ENCODE measurements at places on chromosomes 6 and 20.
A peak's percentile ranks its signal among the peaks of the same experiment; 100 is the strongest.

DNA sequence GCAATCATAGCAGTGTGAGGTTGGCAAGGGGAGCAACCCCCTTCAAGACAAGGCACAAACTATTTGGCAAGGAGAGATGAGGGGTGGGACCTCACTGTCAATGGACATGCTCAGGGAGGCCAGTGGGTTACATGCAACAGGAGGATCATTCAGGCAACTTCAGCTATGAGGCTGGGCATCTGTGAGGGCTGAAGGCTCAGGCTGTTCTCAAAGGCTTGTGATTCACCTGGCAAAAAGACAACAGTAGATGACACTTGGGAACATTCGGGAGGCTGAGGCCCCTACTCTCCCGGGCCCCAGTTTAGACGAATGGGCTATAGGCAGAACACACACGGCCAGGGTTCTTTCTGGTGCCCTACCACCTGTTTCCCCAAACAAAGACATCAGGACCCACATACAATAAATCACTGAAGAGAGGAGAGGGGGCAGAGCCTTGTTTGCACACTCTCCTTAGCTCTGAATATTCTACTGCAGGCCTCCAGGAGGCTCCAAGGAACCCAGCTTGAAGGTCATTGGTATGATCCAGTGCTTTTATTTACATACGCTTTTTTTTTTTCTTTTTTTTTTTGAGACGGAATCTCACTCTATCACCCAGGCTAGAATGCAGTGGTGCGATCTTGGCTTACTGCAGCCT lies 7.9 kb downstream of the TUBB start:
- DNase-seq = no peak

- DNase-seq = no peak
Observed at GRCh38 chr6:107813555-107814194, 10.4 kb downstream of the SCML4 start.

GRCh38 chr6:33298773-33299236 lies at the start of gene RGL2:
Gene RGL2, minus strand, starts transcription at chr6:33298942. Its CDS starts 332 bp downstream, at chr6:33298610.
- DNase-seq = peak; percentile 39

DNA sequence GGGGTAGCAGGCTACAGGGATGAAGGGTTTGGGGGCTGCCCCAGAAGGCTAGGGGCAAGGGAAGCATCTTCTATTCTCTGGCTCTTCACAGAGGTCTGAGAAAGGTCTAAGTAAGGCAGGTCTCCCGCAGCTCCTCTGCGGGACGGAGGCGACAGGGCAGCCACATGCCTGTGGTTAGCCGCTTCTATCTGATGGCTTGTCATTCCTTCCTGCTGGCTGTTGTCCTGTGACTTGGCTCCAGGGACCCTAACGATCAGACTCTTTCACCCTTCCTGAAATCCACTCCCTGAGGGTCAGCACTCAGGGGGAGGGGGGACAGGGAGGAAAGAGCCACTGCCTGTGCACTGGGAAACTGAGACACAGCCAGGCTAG lies 673 bp downstream of the CST7 start:
- no peak for DNase-seq

GRCh38 chr6:23642849-23643248 lies 483.2 kb upstream of the NRSN1 start:
- no peak for DNase-seq

DNA sequence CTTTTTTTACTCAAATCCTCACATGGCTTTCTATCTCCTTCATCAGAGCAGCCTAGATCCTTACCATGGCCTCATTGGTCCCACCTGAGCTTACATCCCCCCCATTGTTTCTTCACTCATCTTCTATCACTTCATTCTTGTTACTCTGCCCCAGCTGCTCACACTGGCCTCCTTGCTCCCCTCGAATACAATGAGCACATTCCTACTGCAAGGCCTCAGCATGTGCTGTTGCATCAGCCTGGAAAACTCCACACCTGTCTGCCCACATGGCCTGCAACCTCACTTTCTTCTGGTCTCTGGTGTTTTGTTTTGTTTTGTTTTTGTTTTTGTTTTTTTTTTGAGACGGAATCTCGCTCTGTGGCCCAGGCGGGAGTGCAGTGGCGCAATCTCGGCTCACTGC lies 212.6 kb downstream of the TBX18 start:
- DNase-seq = no peak

- no peak for DNase-seq
Observed at GRCh38 chr6:131776985-131777384, 30.8 kb upstream of the ENPP1 start.

DNA sequence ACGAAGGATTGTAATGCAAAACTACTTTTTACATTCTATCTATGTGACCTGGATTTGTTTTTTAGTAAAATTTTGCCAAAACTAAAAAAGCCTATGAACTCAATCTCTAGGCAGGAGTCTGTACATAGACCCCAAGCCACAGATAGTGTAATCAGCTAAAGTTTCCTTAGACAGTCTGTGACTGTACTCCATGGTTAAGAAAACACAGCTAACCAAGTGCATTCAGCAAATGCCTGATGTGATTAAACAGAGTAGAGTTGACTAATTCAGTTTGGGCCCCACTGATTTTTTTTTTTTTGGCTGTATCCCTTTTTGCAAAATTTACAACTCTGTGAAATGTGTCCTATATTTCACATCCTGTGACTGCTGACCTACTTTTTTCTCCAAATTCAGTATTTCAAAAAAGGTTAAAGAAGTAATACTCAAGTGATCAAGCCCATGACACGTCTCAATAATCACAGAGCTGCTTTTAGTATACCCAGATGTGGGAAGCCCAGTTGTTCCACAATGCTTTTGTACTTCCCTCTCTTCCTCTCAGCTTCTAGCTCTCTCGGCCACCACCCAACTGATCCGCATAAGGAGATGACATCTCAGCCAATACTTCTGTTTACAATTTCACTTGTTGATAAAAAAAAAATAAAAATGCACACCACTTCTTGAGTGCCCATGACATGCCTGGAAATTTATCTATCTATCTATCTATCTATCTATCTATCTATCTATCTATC lies 108.8 kb upstream of the TBX18 start:
- DNase-seq = no peak

- no peak for DNase-seq
Observed at GRCh38 chr6:167331565-167331964, 6.7 kb downstream of the TTLL2 start.

DNA sequence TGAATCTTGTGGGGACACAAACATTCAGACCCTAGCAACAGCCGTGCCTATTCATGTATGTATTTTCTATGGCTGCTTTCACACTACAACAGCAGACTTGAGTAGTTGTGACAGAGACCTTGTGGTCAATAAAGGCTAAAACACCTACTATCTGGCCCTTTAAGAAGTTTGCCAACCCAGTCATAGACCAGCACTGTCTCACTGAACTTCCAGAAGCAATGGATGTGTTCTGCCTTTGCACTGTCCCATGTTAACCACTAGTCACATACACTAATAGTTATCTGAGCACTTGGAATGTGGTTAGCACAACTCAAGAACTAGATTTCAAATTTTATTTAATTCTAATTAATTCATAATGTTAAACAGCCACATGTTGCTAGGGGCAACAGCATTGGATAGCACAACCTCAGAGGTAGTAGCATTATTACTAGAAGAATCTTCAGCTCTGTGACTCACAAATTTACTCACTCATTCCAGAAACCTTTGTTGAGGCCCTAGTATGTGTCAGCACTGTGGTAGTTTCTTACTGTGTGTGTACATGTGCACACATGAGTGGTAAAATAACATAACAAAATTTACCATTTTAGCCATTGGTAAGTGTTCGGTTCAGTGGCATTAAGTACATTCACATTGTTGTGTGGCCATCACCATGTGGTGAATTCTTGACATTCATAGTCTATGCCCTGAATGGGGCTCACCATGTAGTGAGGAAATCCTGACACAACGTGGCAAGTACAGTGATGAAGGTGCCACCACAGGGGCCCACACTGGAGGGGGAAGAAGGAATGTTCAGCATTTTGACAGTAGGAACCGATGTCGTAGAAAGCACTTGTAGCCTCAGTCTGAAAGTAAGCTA lies 107.3 kb downstream of the CEP57L1 start:
- no peak for DNase-seq

DNA sequence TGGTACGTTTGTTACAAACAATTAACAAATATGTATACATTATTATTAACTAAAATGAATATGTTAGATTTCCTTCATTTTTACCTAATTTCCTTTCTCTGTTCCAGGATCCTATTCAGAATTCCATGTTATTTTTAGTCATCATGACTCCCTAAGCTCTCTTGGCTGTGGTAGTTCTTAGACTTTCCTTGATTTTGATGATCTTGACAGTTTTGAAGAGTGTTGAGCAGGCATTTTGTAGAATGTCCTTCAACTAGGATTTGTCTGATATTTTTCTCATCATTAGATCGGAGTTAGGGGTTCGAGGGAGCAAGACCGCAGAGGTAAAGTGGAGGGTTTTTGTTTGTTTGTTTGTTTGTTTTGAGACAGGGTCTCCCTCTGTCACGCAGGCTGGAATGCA lies 44.3 kb upstream of the ZNF184 start:
- DNase-seq = no peak

DNA sequence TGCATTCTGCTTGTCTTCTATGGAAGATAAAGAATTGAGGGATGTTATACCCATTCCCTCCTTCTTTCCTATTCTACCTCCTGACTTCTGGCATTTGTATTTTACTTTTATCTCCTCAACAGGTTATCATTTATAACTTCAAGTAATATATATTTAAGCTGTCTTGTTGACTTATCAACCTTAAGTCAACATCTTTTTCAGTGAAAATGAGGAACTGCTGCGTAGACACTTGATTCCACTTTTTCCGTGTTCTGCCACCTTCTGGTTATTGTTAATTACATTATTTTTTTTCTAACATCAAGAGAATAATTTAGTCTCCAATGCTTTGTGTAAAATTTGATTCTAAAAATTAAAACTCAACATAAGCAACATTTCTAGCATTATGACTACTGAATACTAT lies 107.5 kb downstream of the PRKN start:
- DNase-seq = no peak

DNA sequence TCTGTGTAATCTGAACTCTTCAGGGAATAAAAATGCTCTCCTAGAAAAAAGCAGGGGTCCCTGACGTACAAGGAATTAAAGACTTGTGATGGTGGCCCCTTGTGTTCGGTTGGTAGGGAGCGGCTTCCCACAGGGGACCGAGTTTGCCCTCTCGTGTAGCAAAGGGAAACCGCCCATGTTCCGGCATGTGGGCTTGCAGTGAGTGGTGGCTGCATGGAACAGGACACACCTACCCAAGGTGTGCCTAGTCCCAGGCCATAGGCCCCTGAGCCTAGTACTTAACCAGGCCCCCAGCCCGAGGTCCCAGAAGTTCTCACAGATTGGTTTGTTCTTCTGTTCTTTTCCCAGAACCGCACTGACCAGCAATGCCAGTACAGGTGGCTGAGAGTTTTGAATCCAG lies 15.5 kb downstream of the MYBL2 start:
- no peak for DNase-seq

GRCh38 chr6:149354009-149354408 lies 36.5 kb downstream of the TAB2 start:
- DNase-seq = no peak

DNA sequence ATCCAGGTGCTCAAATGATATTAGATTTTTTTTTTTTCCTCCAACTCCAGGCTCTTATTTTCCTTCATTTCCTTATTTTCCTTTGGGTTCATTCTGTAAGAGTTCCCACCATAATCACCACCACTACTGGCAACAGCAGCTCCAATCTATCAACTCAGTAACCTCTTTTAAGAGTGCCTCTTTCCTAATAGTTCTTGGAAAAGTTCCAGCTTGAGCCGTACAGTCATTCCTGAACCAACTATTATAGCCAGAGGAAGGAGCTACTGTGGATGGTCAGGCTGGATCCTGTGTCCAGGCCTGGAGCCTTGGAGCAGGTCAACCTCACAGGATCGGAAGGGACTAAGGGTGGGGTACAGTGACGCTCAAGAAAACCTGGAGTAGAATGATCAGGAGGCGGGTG lies 4.2 kb upstream of the ANGPT4 start:
- DNase-seq = no peak

- DNase-seq = no peak
Observed at GRCh38 chr6:68235326-68235784, 399.7 kb upstream of the ADGRB3 start.

DNA sequence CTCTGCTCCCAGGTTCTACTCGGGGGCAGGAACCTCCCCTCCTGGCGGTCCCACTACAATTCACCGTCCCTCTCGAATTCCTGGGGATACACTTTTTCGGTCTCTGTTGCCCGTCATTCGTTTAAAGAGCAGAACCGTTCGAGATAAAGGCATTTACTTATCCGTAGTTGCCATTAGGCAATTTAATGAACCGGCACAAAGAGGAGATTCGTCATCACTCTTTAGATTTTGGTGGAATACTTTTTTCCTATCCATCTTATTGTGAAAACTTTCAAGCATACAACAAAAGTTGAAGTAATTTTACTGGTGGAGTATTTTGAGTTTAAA lies 1.2 kb upstream of the CD24 start:
- no peak for DNase-seq

- DNase-seq = no peak
Observed at GRCh38 chr20:50398821-50399554, 111.2 kb upstream of the PTPN1 start.

DNA sequence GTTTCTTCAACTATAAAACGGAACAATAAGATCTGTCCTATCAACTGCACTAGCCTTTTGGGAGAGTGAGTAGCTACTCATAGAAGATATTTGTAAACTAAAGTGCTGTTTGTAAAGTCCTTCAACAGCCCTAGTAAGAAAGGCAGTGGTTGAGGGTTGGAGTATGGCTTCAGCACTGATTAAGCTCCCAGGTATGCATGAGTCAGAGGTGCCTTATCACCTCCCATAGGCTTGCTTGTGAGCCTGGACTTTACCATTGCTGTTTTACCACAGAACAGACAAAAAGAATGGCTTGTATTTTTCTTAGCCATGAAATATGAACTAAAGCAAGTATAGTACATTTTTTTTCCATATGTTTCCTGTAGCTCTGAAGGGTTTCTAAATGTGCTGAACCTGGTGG lies 44.1 kb downstream of the SAMD3 start:
- no peak for DNase-seq

GRCh38 chr6:156873654-156874380 lies 96.6 kb downstream of the ARID1B start:
- DNase-seq = no peak

- DNase-seq = no peak
Observed at GRCh38 chr6:39933669-39934130, 562 bp downstream of the MOCS1 start.

Data from activated CD8-positive, alpha-beta memory T cell treated with anti-CD3 and anti-CD28 coated beads for 4 hours (primary cell).